Epithelial cell of proximal tubule (primary cell): ENCODE measurements at places on chromosomes 7 and 10.
A peak's percentile ranks its signal among the peaks of the same experiment; 100 is the strongest.

DNA sequence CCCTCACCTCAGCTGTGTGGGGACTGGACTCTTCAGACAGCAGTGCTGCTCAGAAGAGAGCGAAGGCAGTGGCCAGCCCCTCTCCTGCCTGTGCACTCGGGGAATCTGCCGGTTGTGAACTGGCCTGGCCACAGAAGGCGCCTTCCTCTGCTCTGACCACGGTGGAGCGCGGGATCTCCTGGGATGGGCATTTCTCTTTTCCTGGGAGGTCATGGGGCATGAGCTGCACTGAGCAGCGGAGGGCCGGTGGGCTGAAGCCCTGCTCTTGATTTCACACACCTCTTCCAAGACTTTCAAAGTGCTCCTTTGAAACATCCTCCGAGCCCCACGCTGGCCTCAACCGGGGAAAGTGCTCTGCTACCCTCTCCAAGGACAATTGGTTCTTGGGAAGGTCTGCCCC, 125.6 kb upstream of the FAM20C start:
- no peak for DNase-seq

DNA sequence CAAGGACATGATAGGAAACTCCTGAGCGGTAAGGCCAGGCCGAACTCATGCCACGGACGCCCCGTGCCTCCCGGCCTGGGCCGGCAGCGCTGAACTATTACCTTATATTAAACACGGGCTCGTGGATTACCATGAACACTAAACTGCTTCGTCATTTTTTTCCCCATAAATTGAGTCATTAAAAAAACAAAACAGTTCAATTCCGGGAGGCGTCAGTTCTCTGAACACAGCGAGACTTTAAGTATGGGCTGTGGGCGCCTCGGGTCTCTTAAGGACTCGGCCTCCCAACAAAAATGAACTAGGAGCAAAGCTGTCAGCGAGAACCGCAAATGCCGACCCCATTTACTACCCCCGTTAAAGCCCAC, 519 bp downstream of the PITRM1 start:
- peak; percentile 33 for DNase-seq

DNA sequence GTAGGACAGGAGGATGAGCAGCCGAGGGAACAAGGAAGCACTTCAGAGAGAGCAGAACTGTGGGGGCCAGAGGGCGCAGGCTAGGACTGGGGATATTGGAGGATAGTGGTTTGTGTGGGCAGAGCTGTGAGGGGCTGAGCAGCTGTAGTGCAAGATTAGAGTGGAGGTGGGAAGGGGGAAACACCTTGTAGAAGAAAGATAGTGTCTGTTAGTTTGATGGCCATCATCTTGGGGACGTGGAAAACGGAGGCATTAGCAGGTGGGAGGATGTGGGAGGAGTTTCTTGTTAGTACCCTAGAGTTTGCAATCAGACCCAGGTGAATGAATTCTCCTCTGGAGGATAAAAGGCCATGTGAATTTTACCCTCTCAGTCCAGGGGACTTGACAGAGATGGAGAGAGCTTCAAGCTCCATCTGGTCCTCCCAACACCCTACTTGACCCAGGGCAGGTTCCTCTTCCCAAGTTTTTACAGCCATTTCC, 34.0 kb downstream of the PRSS2 start:
- DNase-seq, result no peak

- no peak for DNase-seq
Observed at GRCh38 chr7:140923358-140924006, 1.2 kb downstream of the BRAF start.

DNA sequence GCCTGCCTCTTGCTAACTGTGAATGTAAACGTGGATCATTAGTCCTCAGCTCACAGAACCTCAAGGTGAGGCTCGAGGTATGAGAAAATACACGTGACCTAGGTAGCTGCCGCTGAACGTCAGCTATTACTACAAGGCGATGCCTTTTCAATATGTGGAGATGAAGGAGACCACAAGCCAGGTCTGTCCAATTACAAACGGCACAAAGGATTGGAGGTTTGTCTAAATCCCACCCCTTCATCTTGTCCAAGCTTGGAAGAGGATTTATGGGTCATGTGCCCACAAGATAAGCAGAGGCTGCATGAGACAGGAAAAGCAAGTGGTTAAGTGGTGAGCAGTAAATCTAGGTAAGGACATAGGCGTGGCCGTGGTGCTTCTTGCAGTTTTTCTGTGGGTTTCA, 3.4 kb downstream of the H2BK1 start:
- DNase-seq, result no peak

DNA sequence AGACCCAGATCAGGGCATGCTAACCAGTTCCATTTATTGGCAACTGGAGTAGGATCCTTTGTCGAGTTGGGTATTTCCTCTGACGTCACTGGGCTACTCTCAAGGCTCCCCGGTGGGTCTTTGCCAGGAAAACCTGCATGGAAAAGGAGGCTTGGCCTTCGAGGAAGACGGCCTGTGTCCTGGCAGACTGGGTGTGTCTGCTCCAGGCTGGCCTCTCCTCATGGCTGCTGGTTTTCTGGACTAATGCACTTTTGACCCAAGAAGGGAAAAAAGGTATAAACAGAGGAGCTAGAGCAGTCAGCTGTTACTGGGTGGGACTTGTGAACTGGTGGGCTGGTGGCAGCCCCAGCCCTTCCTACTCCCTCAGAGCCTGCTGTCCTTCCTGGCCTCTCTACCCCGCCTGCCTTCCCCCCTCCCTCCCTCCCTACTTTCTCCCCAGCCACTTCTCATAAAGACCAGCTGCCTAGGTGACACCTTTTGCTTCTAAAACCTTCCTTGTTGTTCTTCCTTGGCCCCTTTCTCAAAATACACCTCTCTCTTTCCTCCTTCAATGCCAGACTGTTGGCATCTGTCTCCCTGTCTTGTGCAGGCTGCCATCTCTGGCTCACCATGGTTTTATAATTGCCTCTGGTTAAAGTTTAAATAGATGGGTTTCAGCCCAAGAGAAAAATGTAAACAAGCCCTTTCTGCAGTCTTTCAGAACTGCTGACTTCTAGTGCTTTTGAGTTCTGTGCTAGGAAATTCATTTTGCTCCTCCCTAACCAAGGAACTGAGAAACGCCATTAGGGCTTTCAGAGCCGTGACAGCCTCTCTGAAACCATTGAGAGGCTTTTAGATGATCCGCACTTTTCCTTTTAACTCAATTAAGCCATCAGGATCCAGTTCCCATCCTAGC, 101.8 kb upstream of the MKLN1 start:
- peak; percentile 88 for DNase-seq
